Heart right ventricle (tissue), 16 donors: ENCODE measurements at places on chromosomes 2 and 18. TPM values are rescaled to one million over a fixed set of nuclear protein-coding genes. Genes with fewer than 3 reads are reported as not detected.

CDH20 gene
- not detected for total RNA-seq

KANSL1L gene
- total RNA-seq: 19.8 TPM

SRD5A2 gene
- total RNA-seq: not detected

FAM136A gene
- total RNA-seq: 24.8 TPM
